ENCODE measurements at places on chromosomes 12 and 14. TPM values are rescaled to one million over a fixed set of nuclear protein-coding genes. Genes with fewer than 3 reads are reported as not detected.

The PTCSC3 gene
- total RNA-seq, result not detected

DNA sequence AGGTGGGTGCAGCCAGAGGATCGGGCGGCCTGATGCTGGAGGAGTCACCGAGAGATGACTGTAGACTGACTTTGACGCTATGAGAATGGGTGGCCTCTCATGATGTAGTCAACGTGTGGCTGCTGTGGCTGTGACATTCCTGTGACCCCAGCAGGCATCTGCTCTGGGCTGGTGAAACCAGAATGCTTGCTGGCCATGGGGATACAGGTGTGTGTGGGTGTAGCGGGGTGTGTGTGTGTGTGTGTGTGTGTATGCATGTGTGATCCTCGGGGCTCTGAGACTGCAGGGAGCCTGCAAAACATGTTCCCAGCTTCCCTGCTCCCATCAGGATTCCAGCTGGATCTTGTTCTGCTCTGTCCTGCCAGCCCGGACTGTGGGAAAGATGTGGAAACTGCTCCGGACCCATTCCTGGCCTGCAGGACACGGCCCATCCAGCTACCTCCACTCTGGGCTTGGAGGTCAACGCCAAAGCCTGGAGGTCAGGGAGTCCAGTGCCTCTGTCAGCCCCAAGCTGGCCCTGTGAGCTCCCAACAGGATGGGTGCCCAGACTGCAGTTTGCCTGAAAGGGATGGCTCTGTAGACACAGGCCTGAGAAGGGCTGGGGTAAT, 18.8 kb upstream of the HHIPL1 start:
- no peak for DNase-seq

DNA sequence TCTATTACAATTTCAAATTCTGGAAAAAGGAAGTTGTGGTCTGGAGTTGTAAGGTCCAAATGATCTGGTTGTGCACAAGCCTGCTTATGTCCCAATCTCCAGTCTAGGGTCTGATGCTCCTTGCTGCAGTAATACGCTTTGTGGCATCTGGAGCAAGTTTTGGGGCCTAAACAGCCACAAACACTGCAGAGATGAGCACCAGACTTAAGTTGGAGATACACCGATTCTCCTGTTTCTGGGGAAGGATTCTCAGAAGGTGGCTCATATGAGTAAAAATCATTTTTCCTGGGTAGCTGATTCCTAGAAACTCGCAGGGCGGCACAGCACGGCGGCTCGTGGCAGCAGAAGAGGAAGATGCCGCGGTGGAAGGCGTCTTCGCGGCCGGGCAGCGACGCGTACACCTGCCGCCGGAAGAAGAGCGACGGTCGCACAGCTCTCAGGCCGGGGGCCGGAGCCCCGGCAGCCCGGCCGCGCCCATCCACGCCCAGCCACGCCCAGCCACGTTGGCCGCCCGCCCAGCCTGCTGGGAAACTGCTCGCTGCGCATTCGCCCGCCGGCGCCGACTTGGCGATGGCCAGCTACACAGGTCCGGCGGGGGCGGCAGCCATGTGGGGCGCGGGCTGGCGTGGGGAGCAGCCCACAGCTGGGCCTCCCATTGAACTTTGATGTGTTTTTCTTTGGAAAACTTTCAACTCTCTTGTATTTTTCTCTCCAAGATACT, 129.0 kb downstream of the ASCL4 start:
- no peak for DNase-seq

The OR4K1 gene
- total RNA-seq, result not detected

DNA sequence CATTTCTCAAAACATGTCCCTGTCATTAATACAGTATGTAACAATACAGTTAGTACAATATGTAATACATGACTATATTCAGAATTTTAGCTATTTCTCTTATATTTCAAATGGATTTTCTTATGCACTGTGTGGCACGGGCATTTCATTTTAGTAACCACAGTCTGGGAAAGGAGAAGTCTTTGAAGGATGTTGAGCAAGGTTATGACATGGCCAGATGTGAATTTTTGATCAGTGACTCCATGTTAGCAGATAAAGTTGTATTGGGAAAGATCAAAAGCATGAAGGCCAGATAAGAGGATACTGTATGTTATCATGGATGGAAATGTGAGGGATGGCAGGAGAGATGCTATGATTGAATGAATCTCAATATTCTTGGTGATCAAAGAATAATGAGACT, 285.2 kb downstream of the NAV3 start:
- DNase-seq, result no peak

GRCh38 chr12:40616383-40616915, 75.8 kb upstream of the CNTN1 start:
- DNase-seq, result no peak

The ZNF705A gene
- total RNA-seq, result 0.15 TPM

DNA sequence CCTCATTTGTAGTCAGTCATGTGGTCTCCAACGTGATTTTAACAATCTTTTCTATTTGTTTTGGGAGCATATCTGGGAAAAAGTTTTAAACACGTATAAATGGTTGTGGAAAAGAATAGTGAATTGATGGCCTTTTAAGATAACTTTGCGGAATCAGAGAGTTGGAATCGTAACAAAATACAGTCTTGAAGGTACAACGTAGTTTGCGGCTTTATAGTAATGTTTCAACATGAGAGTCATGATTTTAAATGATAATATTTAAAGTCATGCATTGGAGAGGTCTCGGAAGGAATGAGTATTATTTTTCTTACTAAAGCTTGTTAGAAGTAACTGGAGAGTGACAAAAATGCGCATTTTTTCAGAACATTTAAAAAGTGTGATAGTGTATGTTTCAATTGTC, 1.6 kb downstream of the AEBP2 start:
- DNase-seq, result no peak

- no peak for DNase-seq
Measured at GRCh38 chr12:89236237-89236636, 116.1 kb downstream of the DUSP6 start.
